ENCODE measurements at places on chromosomes 16 and 17.
A peak's percentile ranks its signal among the peaks of the same experiment; 100 is the strongest.

GRCh38 chr16:87465306-87465705 is 27.5 kb downstream of the ZCCHC14 start:
- DNase-seq, result peak; percentile 88

DNA sequence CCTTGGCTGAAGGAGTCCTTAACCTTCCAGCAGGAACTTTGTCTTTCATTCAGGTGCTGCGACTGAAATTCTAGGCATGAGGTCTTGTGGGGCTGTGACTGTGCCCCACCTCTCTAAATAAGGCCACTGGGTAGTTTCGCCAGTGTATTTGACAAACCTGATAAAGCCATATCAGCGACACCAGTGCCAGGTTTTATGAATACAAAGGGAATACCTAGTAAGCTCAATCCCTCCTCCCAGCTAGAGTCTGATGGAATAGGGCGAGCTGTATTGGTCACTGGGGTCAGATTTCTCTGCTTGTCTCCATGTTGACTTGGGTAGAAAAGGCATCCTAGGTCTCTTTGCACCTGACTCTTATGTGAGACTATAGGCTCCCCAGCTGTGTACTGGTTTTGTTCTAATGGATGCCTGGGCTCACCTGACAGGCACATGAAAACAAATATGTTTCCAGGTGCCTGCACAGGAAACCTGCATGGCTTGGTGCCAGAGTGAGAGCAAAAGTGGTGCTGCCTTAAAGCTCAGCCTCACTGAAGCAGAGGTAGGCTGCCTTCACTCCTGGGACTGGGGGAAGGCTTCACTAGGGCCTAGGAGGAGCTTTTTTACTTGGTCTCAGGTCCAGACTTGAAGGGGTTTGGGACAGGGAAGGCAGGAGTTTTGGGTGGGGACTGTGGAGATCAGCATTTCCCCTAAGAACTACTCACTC is 8.3 kb downstream of the SLC7A6 start:
- no peak for DNase-seq

DNA sequence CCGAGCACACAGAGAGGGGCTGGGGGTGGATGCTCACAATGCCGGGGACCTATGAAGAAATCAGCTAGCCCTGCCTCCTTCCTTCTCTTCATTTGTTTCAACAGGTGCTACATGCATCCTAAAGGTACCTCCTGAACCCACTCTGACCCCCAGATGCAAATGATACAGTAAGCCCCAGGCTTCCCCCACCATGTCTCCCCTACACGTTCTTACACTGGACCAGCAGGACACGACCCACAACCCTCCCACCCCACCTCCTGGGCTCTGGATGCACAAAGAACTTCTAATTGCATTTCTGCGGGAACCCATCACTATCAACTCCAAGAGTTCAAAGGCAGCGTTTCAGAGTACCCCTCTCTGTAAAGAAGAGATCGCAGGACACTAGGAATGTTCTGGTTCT is 2.1 kb downstream of the XYLT1 start:
- DNase-seq, result no peak

DNA sequence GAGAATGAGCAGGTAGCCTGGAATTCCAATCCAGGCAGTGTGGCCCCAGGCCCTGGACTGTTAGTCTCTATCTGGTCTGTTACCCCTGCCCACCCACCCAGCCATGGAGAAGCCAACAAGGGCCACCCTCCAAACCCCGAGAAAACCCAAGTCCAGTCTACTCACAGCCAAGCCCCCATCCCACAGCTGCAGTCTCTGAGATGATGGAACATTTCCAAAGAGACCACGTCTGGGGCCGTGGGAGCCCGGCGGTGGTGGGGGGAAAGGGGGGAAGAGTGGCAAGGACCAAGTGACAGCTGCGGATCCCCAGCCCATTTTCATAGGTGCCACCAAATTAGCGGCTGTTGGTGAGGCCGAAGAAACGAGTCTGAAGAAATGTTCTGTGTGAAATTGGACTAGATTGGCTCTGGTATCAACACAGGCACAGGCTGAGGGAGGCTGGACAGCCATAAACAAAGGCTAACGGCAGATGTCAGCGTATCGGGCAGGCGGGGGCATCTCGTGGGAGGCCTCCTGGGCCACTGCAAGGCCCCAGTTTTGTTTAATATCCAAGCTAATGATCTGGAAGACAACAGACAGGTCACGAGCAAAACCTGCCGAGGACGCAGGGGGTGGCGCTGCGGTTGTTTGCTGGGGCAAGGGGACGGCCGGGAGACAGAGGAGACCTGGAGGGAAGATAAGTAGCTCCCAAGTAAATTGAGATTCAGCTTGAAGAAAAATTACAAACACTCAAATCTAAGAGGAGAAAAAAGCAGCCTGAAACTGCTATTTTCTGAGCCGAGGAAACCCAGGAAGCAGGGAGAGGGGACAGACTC is 53.4 kb downstream of the RBFOX3 start:
- DNase-seq, result no peak

Data from AG08395 (cell line).